T-helper 1 cell (primary cell): ENCODE measurements at places on chromosomes 3 and 15.

GRCh38 chr3:38164643-38164951 is 740 bp upstream of the OXSR1 start:
- DNase-seq = no peak

- DNase-seq = no peak
Observed at GRCh38 chr3:126826693-126827092, 122.7 kb downstream of the CHCHD6 start.

- DNase-seq = peak; percentile 74
Observed at GRCh38 chr15:55289746-55290527, at the start of gene RAB27A. TSS of gene RAB27A (minus strand) at chr15:55289813. CDS start at chr15:55234934, 54,879 bp downstream.

GRCh38 chr3:183074261-183074660 is 25.0 kb downstream of the MCCC1 start:
- no peak for DNase-seq

GRCh38 chr3:190073264-190074008 is 47.3 kb downstream of the P3H2 start:
- no peak for DNase-seq

DNA sequence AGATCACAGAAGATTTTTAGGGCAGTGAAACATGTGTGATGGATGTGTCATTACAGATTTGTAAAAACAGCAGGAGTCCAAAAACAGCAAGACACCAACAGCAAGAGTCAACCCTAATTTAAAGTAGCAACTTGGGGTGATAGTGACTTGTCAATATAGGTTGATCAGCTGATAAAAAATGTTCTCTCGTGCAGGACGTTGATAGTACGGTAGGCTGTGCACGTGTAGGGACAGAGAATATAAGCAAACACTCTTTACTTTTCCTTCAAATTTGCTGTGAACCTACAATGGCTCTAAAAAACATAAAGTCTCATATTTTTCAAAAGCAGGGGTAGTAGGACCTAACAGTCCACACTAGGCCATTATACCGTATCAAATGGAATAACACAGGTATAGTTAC is 120.8 kb downstream of the STAG1 start:
- no peak for DNase-seq
